ENCODE measurements at places on chromosomes 12 and 14. TPM values are rescaled to one million over a fixed set of nuclear protein-coding genes. Genes with fewer than 3 reads are reported as not detected.

The KRT85 gene
- total RNA-seq: not detected

The PIWIL1 gene
- not detected for total RNA-seq

The RBP5 gene
- 0.46 TPM for total RNA-seq

The SERPINA9 gene
- total RNA-seq: not detected

The BEST3 gene
- total RNA-seq: 0.13 TPM

The ZFHX2 gene
- 0.50 TPM for total RNA-seq

The FSCB gene
- not detected for total RNA-seq

The CELA1 gene
- total RNA-seq: not detected

The HOXC6 gene
- not detected for total RNA-seq

The SCN8A gene
- total RNA-seq: 0.29 TPM

The SRSF9 gene
- 56.6 TPM for total RNA-seq

The DHRS1 gene
- total RNA-seq: 22.2 TPM

The ACSM4 gene
- not detected for total RNA-seq

The KRT83 gene
- total RNA-seq: not detected

The KCNJ8 gene
- total RNA-seq: 17.9 TPM

The SRRM4 gene
- not detected for total RNA-seq

The TRHDE gene
- total RNA-seq: 0.33 TPM

The SLC17A8 gene
- not detected for total RNA-seq
